ENCODE measurements at places on chromosomes 2 and 18. TPM values are rescaled to one million over a fixed set of nuclear protein-coding genes. Genes with fewer than 3 reads are reported as not detected.
A peak's percentile ranks its signal among the peaks of the same experiment; 100 is the strongest.

- DNase-seq, result no peak
These were observed 899.5 kb upstream of the FAM98A start for GRCh38 chr2:34498561-34498960.

MAL gene
- 0.53 TPM for total RNA-seq

CMPK2 gene
- 4.2 TPM for total RNA-seq

- DNase-seq, result no peak
These were observed 130.3 kb upstream of the CTAGE1 start for GRCh38 chr18:22547807-22548561.

DNA sequence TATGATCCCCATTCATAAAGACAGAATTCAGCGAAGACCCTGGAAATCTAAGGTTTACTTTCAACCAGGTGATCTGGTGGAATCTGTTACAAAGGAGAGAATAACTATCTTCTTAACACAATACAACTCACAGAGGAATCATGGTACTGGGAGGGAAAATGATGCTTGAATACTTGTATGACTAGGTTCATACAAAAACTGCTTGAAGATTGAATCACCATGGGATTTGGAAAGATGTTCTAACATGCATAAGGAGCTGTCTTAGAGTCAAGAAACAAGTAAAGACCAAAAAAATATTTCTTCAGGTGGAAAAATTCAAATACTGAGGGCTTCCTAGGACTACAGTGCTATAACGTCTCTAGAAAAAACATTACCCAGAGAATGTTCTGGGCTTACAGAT lies 32.2 kb downstream of the COL5A2 start:
- DNase-seq, result no peak

GRCh38 chr2:149686136-149687051 lies 98.8 kb upstream of the MMADHC start:
- peak; percentile 69 for DNase-seq

GKN2 gene
- total RNA-seq, result not detected

CAPN14 gene
- total RNA-seq, result not detected

KIAA2012 gene
- 0.06 TPM for total RNA-seq

GRCh38 chr2:140392824-140393223 lies 1612.6 kb upstream of the NXPH2 start:
- no peak for DNase-seq

GRCh38 chr18:54444319-54444914 lies 86.7 kb downstream of the C18orf54 start:
- peak; percentile 19 for DNase-seq

DNA sequence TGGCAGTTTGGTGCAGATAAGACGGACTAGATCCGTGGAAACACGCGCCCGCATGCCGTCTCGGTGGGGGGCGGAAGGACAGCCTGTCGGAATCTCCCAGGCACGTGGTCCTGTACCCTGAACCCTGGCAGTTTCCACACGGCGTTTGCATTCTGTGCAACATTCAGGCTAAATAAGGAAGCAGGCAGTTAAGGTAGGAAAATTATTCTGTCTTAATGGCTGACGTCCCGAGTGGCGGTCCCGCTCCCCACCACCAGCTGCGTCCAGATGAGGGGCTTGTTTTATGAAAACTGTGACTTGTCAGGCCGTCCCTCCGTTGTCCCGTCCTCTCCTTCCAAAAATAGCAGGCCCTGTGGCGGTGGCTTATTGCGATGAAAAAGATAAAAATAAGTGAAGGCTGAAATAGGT lies 120.2 kb downstream of the NFATC1 start:
- no peak for DNase-seq

CDH20 gene
- total RNA-seq, result 4.4 TPM

- DNase-seq, result no peak
These were observed 10.4 kb downstream of the TCF7L1 start for GRCh38 chr2:85143463-85144082.

GRCh38 chr2:42140496-42140895 lies 28.7 kb upstream of the EML4 start:
- no peak for DNase-seq

DNA sequence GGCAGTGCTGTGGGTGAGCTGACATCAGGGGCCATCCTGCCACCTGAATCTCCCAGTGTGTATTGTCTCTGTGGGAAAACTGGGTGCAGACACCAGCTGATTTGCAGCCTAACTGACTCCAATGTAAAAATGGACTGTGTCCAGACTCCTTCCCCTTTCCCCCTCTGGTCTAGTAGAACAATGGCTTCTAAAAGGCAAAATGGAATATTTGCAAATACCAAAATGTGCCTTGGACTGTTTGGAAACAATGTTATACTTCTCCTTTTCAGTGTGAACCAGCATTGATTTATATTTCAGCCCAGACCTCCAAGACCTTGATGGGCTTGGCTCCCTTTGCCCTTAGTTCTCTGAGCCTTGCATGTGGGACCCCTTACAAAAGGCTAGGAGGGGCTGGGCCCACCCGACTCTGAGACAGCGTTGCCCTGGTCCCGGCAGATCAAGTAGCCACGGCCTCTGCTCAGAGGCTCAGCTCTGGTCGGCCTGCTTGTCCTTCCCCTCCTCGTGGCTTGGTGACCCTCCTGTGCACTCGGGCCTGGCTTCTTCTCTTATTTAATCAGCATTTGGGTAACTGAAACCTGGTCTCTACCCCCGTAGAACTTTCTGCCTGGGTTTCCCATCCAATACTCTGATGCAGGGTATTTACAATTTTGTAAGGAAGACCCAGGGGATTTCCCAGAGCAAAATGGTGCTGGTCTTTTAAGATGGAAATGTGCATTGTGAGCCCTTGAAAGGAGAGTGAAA lies 18.0 kb upstream of the ACKR3 start:
- no peak for DNase-seq

DNA sequence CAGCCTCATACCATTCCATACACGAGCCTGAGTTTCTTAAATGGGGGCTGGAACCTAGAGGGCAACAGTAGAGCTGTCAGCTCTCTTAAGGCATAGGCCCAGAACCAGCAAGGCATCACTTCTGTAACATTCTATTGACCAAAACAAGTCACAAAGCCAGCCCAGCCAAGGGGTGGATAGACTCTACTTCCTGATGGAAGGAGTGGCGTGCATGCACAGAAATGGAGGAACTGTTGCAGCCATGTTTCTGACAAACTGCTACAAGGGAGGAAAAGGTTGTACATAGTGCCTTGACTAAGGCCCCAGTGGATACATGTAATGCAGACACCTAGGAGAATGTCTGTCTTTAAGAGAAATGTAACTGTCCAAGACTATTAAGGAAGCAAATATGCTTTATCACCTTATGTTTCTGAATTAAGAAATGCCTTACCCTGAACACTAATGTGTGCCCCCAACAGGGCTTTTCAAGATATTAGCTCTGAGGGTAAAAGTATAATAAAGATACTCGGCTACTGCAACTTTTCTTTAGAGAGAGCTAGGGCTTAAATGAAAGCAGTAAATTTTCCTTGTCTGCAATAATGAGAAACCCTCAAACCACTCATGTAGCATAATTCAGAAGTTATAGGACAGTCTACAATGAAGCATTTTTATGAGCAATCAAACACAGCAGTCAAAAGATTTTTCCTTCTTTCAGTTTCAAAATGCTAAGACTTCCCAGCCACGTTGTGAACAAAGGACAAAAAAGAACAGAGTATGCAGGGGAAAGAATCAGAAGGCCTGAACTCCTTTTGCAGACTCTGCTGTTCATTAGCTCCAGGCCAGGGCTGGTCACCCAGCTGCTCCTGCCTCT lies 35.1 kb upstream of the CDC42EP3 start:
- DNase-seq, result no peak

- DNase-seq, result no peak
These were observed 324.8 kb downstream of the ALK start for GRCh38 chr2:29596584-29596983.

HOXD13 gene
- not detected for total RNA-seq

DNA sequence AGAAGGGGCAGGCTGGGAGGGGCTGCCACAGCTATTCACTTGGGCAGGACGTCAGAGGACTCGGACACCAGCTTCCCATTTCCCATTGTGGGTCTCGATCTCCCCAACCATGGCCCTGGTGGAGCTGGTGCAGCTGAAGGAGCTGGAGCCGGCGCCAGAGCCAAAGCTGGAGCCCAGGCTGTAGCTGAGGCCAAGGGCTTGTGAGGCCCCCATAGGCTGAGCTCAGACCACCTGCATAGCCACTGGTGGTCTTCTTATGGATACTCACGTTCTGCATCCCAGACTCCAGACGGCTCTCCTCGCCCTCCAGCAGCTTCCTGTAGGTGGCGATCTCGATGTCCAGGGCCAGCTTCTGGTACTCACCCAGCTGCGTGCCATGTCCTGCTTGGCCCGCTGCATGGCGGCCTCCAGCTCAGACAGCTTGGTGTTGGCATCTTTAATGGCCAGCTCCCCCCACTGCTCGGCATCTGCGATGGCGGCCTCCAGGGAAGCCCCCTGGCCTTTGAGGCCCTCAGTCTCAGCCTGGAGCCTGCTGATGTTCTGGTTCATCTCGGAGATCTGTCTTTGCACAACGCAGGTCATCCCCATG lies 6.0 kb upstream of the CDK5R2 start:
- DNase-seq, result no peak

GRCh38 chr2:208318127-208318526 lies 52.1 kb downstream of the PIKFYVE start:
- no peak for DNase-seq

GRCh38 chr2:127592761-127593227 lies 53.2 kb upstream of the GPR17 start:
- no peak for DNase-seq

DNA sequence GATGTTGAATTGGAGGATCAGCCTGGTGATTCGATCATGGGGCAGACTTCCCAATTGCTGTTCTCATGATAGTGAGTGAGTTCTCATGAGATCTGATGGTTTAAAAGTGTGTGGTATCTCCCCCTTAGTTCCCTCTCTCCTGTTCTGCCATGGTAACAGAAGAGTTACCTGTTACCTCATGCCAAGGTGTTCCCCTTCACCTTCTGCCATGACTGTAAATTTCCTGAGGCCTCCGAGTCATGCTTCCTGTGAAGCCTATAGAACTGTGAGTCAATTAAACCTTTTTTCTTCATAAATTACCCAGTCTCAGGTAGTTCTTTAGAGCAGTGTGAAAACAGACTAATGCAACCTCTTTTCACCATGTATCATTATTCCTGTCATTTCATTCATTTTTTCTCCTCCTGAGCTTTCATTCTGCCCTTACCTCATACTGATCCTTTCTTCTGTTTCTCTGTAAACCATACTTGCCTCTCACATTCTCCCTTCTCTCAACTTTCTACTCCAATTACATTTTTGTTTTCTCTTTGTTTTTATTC lies 22.0 kb downstream of the STARD6 start:
- DNase-seq, result no peak

DNA sequence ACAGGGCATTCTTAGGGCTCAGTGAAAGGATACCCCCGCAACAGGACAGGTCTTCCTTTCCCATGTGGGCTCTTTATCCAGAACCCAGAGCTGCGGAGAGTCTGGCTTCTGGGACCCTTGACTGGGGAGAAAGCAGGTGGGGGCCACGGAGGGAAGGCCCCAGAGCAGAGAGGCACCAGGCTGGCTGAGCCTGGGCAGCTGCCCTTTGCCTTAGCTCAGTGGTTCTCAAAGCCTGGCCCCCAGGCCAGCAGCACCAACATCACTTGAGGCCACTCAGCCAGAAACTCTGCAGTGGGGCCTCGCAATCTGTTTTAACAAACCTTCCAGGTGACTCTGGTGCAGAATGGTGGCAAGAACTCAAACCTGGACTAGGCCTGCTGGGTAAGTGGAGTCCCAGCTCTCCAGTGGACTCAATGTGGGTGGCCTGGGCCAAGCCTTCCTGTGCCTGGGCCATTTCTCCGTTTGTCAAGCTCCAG lies 1.6 kb upstream of the TMEM37 start:
- DNase-seq, result no peak

DNA sequence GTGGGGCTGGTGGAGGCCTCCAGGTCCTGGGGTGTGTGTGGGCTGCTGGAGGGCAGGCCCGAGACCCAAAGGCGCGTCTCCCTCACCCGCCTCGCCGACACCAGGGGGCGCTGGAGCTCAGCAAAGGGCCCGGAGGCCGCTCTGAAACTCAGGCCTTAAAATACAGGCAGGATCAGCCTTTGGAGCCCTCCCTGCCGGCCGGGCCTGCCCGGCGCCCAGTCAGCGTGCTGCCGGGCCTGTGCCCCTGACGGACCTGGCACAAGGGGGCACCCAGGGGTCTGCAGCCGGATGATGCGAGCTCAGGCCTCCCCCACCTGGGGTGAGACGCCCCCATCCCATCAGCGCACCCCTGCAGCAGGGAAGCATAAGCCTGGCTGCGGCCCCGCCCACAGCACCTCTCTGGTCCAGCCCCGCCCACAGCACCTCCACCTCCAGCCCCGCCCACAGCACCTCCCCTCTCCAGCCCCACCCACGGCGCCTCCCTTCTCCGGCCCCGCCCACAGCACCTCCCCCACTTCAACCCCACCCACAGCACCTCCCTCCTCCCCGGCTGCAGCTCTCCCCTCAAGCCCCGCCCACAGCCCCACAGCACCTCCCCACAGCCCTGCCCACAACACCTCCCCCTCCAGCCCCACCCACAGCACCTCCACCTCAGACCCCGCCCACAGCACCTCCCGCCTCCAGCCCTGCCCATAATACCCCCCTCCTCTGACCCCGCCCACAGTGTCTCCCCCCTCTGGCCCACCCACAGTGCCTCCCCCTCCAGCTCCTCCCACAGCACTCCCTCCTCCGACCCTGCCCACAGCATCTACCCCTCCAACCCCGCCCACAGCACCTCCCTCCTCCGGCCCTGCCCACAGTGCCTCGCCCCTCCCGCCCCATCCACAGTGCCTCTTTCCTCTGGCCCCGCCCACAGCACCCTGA lies 92.8 kb upstream of the OTOS start:
- peak; percentile 89 for DNase-seq

GRCh38 chr2:231433990-231434389 lies 30.3 kb downstream of the NCL start:
- no peak for DNase-seq

GRCh38 chr2:58449286-58450010 lies 208.3 kb upstream of the FANCL start:
- no peak for DNase-seq

DNA sequence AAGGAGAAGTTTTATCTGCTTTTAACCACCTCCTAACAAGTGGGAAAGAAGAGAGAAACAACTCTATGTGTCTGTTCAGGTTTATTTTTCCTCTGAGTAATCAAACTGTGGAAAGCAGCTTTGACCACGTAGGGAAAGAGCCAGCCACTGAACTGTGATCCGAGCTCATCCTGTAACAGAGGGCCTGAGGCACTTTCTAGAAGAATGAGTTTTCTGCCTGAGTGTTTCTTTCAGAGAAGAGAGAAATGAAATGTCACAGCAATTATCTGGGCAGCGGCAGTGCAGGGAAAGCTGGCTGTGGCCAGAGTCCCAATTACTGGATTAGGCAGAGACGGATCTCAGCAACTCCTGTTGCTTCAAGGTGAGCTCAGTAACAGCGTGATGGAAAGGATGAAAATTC lies 151.9 kb downstream of the CD226 start:
- DNase-seq, result no peak

Data from psoas muscle (tissue), 8 donors.